ENCODE measurements at places on chromosomes 5 and 9.

- no peak for DNase-seq
Observed at GRCh38 chr5:144028636-144029035, 141.8 kb downstream of the YIPF5 start.

GRCh38 chr9:130482463-130482862, 37.7 kb downstream of the ASS1 start:
- DNase-seq: no peak

DNA sequence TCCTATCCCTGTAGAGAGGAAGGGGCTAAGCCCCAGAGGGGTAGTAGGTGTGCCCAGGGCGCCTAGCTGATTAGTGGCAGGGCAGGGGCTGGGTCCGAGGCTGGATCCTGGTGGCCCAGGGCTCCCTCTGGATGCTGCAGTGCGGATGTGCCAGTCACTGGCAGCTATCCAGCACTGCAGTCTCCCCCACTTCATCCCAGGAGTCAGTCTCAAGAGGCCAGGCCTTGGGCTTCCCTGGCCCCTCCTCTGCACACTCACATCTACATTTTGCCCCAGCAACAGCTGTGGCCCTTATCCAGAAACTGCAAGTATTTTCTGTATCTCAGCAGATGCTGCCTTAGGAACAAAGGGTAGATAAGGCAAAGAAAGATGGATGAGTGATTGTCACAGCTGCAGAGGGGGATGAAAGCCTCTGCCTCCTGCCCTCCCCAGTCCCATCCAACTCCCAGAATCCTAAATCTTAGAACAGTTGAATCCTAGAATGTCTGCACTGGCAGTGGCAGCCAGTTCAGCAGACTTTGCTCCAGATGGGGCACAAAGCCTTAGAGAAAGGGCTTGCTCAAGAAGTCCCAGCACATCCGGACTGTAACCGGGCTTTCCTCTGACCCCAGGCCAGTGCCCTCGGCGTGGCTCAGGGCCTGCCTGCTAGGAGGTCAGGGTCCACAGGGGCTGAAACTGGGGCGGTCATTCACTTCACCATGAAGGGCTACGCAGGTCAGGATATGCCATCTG, 1.6 kb downstream of the ANXA6 start:
- DNase-seq: peak; percentile 24

DNA sequence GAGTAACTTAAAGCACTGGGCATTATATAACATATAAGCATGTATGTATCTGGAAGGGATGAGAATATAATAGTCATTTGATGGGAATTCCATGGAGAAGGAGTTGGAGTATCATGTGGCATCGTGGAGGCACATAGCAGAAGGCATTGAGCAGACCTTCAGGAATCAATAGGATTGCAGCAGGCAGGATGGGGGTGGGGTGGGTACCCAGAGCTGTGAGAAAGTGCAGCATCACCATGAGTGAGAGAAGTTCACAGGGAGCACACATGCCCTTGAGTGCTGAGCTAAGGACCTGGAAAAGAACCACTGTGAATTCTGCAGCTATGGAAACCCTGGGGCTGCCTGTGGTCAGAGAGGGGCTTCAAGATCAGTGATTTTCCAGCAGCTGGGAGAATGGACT, 57.3 kb downstream of the MED10 start:
- no peak for DNase-seq

DNA sequence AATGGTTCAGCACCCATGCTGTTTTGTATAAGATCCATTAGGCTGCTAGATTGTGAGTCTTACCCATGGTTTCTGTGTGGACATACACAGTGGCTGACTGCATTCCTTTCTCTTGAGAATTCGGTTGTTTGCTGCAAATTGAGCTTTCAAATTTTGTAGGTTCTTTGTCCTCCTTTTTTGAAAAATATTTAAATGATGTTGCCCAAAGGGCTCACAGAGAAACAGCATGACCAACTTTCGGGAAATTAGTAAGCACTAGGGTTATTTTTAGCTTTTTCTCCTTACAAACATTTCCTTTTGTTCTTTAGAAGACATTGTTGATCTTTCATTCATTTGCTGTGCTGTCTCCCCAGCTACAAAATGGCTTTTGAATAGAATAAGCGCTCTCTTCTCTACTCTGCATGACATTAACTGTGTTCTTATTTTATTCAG, 79.4 kb downstream of the NLN start:
- DNase-seq: no peak

DNA sequence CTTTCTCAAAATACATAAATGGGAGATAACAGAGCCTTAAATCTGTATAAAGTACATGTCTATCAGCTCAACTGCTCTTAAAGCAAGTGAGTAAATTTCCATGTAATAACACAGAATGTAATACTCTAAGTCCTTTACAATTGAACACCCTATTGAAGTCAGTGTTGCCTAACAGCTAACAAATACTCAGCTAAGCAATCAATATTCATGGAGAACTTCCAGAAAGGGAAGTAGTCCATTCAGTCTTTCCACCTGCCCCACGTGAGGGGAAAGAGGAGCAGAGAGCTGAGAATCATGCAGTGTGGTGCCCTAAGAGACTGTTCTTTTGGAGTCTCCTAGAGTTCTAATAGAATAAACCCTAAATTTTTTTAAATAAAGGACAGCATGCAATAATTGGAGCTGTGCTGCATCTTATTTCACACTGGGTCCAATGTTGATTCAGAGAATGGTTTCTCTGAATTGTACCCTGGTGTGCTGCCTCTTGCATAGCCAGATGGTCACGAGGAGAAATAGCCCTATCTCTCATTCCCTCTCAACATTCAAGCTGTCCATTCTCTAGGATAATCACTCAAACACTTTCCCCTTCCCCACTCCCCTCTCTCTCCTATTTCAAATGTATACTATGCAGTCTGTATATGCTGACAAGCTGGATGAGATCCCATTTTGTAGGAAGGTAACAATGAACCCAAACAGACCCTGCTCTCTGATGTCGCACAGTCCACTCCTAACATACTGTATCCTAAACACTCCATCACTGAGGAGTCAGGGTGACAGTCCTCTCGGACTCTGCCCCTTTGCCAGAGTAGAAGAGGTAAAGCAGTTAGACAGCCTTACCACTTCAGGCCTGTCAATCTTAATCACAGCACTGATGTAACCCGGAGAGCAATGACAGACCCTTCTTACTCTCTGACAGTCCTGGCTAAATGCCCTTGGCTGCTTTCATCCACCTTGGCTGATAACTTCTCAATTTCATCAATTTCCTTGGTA, 134.8 kb downstream of the EPB41L4A start:
- no peak for DNase-seq

GRCh38 chr9:135249711-135250110, 162.2 kb downstream of the OLFM1 start:
- DNase-seq: no peak

GRCh38 chr5:16987776-16988175, 51.7 kb upstream of the MYO10 start:
- no peak for DNase-seq

DNA sequence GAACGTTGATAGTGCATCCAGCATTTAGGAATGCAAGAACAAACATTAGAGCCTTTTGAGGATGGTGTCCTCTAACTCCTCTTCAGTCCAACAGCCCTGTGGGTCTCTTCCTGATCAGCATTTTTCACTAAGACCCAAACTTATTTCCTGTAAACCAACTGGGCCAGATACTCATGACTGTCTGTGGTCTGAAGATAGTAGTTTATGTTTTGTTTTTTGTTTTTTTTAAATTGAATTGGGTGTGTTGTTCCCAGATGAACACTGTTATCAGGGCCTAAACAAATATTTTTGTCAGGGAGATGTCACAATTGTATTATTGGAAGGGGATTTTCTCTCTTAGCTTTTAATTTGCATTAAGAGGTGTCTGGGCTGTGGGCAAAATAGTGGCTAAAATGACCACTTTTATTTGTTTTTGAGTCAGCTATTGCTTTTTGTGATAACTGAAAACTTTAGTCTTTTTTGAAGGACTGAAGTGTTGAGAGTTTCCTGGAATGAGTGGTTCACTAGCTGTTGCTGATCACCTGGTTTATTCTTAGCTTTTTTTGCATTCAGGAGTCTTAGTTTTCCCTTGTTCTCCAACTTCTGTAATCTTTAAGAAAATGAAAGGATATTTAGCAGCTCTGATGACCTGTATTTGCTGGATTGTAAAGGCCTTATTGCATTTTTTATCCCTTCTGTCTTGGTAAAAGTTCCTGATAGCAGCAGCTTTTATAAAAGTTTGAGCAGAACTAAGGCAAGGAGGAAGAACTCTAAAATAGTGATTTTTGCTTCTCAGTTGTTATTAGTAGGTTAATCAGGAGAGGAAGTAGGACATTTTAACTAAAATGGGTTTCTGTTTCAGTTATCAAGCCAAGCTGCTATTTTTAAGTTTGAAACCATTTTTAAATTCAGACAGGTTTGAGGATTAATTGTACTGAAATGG, 5.5 kb downstream of the MAN2A1 start:
- no peak for DNase-seq

- no peak for DNase-seq
Observed at GRCh38 chr9:700365-701282, 140.9 kb upstream of the DMRT1 start.

DNA sequence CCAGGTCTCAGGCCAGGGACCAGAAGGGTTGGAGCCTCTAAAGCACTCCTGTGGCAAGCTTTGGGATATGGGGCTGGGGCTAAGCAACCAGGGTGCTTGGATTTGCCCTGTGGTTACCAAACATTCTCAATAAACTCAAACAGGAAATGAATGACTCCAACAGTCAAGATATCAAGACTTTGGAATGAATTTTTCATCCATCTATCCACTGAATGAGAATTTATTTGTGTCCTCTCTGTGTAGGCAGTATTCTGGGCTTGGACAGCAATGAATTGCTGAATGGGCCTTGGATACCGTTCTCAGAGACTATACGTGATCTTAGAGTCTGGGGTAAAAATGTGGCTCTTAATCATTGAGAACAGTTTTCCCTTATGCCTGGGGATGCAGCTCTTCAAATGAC, 212.5 kb downstream of the DAB2IP start:
- DNase-seq: no peak

GRCh38 chr9:109309282-109309681, 11.6 kb downstream of the EPB41L4B start:
- DNase-seq: no peak

GRCh38 chr9:13529321-13530104, 250.0 kb upstream of the MPDZ start:
- no peak for DNase-seq

DNA sequence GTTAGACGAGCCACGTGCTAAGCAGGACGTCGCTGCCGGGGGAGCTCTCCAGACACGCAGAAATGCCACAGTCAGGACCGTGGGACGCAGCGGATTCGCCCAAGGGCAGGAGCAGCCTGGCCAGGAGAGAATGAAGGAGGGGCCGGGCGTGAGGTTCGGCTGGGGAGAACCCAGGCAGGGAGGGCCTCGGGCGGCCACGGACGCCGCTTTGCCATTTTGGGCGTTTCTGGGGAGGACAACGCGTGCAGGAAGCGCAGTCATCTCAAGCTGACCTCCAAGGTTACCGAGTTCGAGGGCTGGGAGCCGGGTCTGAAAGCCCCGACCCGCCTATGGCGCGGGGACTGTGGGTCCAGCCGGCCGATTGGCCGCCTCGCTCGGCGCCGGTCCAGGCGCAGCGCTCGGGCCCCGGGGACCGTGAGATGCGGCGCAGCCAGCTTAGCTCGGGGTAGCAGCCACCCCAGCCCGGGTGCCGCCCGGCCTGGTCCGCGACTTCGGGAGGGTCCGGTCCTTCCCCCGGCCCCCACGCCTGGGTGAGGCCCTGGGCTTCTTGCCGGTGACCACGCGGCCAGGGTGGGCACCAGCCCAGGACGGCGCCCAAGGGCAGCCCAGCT, 760 bp upstream of the MAN1B1 start:
- peak; percentile 53 for DNase-seq

DNA sequence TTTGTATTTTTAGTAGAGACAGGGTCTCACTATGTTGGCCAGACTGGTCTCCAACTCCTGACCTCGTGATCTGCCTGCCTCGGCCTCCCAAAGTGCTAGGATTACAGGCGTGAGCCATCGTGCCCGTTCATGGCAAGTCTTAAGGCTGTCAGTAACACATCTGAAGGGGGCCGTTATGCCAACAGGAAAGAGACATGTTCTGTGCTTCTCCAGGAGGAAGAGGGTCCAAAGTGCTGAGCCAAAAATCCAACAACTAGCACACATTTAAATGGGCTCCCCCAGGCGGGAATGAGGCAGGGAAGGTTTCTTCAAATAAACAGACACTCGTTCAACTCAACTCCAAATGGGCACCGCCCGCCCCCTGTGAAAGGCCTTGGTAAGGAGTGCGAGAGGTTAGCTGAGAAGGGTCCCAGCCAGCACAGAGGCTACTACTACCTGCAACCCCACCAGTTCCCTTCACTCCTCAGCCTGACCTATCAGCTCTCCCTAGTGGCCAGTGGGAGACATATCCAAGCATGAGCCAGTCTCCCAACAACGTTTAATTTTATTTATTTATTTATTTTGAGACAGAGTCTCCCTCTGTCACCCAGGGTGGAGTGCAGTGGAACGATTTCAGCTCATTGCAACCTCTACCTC, 84.1 kb upstream of the DMRT1 start:
- DNase-seq: peak; percentile 68

DNA sequence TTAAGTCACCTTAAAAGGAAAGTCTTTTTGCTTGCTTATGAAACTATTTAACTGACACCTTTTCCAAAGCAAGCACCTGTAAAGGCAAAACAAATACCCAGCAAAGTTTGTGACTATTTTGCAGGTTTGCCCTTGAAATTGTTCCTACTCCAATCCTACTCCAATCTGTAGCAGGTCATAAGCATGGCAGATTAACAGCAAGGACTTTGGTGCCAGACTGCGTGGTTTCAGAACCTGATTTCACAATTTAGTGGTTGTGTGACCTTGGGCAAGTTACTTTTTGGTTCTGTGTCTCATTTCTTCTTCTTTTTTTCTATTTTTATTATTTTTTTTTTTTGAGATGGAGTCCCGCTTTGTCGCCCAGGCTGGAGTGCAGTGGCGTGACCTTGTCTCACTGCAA, 282.1 kb downstream of the RFX3 start:
- no peak for DNase-seq

DNA sequence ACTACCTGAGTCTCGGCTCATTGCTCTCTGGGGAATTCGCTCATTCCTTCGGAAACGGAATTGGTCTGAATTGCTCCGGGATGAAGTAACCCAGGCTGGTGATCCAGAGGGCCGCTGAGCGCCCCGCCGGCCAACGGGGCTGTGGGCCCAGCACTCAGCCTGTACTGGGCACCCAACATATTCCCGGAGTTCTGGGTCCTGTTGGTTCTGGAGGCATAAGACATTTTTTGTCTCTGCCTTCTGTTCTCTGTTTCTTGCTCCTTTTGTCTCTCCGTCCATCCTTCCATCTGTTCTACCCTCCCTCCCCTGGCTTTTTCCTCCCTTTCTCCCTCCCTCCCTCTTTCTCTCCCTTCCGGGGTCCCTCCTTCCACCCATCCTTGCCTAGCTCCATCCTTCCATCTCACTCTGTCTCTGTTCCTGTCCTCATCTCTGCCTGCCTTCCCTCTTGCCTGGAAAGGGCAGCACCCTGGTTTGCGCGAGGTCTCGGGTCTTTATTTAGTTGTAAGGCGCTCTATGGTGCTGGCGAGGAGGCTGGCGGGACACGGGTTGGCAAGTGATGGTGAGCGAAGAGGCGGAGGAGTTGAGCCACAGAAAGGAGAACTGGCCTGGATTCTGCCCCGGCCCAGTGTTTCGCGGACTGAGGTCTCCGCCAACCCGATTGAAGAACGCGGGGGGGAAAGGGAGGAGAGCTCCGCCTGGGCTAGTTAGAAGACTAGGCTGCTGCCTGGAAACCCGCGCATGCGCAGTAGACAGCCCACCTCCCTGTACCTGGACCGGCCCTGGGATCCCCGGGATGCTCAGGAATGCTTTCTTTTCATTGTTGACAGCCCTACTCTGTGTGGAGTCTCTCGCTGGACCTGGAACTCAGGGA, 1468.0 kb downstream of the FOXD4L5 start:
- DNase-seq: peak; percentile 95

All from neural progenitor cell (in vitro differentiated cells).